ENCODE measurements at places on chromosomes 5 and 9. TPM values are rescaled to one million over a fixed set of nuclear protein-coding genes. Genes with fewer than 3 reads are reported as not detected.

DNA sequence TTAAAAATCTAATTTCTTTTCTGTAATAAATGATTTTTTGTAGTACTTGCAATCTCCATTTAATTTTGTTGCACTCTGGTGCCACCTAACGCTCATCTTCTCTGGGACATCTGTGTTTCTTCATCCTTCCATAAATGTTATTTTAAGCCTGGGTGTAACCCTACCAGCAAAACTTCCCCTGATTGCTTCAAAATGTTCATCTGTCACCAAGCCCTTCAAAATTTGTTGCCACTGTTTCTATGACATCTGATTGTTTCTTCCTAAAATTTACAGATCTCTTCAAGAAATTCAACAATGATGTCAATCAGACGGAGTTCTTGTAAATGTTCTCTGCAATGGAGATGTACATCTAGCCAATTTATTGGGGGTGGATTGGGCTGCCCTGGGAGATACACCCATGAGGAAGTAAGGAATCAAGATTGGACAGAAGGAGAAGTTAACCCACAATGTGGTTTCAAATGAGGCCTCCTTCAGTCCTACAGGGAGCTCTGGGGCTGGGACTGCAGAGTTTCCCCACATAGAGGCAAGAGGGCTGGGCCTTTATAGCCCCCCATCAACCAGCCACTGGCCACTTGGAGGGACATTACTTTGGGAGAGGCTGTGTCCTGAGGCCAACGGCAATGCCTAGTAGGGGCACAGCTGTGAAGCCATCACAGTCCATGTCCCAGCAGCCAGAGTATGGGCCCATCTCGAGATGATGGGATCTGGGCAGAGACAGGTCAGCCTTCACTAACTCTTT lies 23.3 kb downstream of the MCTP1 start:
- H3K4me3 ChIP-seq = no peak overlapping the region
- DNase-seq = peak; percentile 58
- no peaks in the 10 kb centered on the region for H3K4me1 ChIP-seq
- no peaks in the 10 kb centered on the region for H3K36me3 ChIP-seq
- peaks cover 7% of the 10 kb centered on the region for H3K27me3 ChIP-seq

DNA sequence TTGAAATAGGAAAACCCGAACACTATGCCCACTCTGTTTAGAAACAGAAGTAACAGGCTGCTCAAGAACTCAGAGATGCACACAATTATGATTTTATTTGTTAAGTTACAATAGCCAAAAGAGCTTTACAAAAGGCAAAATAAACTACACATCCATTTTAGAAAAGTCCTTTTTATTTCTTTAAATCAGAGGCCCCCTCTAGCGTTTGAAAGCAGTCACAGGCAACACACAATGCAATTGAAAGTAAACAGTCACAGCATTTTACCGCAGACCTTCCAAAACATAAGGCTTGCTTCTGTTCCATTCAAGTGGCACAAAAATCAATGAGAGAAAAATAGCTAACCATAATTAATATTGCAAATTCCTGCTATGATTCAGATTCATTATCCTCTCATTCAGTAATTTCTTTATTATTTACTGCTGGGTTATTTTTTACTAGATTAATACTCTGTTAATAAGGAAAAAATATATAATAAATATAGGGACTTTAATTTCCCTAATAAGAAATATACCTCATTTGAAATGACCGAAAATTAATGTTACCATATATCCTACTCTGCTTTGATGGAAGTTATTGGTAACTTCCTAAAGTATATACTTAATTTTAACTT lies 78.3 kb downstream of the CEP120 start:
- H3K27me3 ChIP-seq = no peaks in the 10 kb centered on the region
- peaks cover 4% of the 10 kb centered on the region for H3K4me1 ChIP-seq
- peak overlapping the region; percentile 36 for H3K4me3 ChIP-seq
- 0 out of 2 replicates have a peak, but pooled peaks cover 7% of the 10 kb centered on the region for H3K36me3 ChIP-seq
- DNase-seq = peak; percentile 78

DNA sequence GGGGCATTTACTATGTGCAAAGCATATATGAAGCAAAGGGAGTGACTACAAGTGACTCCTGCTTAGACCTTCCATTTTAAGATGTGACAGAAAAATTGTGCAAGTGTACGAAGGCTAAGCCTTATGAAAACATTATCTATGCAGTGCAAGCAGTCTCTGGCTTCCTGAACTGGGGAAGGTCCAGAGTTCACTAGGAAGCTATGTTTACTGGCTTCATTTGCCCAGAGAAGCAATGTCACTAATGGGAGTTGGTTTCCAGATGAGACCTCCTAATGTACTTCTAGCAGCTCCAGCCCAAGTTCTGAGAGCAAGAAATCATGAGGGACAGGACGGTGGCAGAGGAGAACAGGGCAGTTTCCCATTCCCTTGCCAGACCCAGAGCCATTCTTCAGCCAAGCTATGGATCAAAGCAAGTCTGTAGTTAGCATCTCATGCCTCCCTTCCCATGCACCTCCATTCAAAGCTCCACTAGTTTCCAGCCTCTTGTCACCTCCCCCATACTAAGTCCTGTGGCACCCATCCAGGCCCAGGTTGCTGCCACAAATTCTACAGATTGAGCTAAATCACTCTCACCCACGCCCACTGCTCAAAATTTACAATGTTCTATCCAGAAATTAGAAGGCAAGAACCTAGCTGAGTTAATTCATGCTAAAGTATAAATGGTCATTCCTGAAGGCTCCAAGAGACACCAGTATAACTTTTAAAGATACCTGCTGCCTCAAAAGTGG lies 21.8 kb downstream of the MCTP1 start:
- no peak overlapping the region for H3K4me3 ChIP-seq
- H3K36me3 ChIP-seq = no peaks in the 10 kb centered on the region
- DNase-seq = no peak
- no peak overlapping the region for H3K27ac ChIP-seq
- H3K4me1 ChIP-seq = no peaks in the 10 kb centered on the region

DNA sequence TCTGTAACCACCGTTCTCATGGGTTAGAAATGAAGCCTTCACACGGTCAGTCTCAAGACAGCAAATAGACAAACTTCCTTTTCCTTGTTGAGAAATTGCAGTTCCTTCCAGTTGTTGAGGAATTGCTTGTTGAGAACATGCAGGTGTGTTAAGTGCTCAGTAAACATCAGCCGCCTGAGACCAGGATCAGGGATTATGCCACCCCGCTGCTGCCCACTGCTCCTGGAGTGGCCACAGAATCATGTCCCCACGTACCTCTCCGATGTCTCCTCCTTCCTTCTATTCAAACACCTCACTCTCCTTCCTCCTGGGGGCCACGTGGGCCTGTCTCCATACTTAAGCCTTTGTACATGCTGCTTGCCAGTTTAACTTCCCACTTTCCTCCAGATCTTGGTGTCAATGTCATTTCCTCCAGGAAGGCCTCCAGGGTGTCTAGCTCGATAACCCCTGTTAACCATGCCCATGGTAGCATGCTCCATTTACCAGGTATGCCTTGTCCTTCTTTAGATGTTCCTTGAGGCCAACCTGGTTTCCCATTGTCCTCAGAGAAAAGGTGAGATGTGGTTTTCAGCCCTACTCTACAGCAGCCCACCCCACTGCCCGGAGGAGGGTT lies 33.8 kb upstream of the RPL26L1 start:
- H3K36me3 ChIP-seq = no peaks in the 10 kb centered on the region
- H3K4me3 ChIP-seq = no peak overlapping the region
- H3K4me1 ChIP-seq = peaks cover 18% of the 10 kb centered on the region
- H3K27ac ChIP-seq = no peak overlapping the region
- no peaks in the 10 kb centered on the region for H3K27me3 ChIP-seq

GRCh38 chr9:69370430-69370829 lies 45.4 kb downstream of the ENTREP1 start:
- no peak overlapping the region for H3K4me3 ChIP-seq
- no peaks in the 10 kb centered on the region for H3K27me3 ChIP-seq
- peaks cover 7% of the 10 kb centered on the region for H3K4me1 ChIP-seq
- DNase-seq = no peak
- H3K27ac ChIP-seq = no peak overlapping the region

- H3K27me3 ChIP-seq = no peaks in the 10 kb centered on the region
- H3K4me3 ChIP-seq = peak overlapping the region; percentile 20
- H3K36me3 ChIP-seq = no peaks in the 10 kb centered on the region
- H3K27ac ChIP-seq = peak overlapping the region; percentile 79
These were observed 65.6 kb upstream of the FRRS1L start for GRCh38 chr9:109232449-109233237.

The ARL10 gene
- 6.7 TPM for polyA plus RNA-seq
